Type B pancreatic cell (in vitro differentiated cells): ENCODE measurements at places on chromosomes 6 and 20.

GRCh38 chr6:39225946-39226437, 3.3 kb downstream of the KCNK5 start:
- DNase-seq: no peak

DNA sequence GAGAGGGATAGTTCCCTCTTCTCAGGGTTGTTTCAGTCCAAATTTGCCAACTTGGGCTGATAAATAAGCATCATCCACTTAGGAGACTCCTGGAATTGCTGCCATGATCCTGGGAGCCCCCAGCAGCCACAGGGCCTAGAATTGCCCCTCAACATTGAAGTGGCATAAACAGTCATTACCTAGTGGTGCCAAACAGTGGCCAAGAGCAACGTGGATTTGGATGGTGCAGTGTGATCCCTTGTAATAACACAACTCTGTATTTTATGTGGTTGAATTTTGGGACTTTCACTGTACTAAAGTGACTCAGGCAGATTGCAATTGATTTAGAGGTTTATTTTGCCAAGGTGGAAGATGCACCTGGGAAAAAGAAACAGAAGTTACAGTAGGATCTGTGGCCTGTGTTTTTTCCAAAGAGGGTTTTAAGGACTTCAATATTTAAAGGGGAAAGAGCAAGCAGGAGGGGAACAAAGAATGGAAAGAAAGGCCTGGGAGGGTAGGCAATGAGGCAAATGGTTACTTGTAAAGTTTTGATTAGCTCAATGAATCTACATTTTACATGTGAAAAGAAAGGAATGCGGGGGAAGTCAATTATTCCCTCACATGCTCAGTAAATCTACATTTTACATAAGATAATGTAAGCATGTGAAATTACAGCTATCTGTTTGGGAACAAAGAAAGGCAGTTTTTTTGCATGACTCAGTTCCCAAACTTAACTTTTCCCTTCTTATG, 168.0 kb upstream of the NOX3 start:
- no peak for DNase-seq

GRCh38 chr20:24066076-24066700, 77.6 kb upstream of the GGTLC1 start:
- no peak for DNase-seq

GRCh38 chr6:6915813-6916547, 191.8 kb upstream of the RREB1 start:
- no peak for DNase-seq
